ENCODE measurements at places on chromosomes 5 and 9.

DNA sequence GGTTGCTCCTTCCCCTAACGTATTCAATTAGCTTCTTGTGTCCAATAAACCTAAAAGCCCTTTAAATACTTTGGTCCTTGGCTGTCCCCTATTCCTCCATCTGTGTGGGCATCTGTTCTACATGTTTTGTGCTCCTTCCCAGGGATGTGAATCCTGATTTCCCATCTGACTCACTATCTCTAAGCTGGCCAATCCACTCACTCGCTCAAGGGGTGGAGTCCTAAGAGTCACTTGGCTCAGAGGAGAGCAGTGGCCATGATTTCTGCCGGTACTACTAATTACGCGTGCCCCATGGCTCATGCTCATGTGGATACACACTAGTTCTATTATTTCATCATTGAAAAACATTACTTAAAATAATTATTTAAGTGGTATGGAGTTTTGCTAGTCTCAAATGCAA, 89.6 kb downstream of the TAF11L14 start:
- no peak for DNase-seq

DNA sequence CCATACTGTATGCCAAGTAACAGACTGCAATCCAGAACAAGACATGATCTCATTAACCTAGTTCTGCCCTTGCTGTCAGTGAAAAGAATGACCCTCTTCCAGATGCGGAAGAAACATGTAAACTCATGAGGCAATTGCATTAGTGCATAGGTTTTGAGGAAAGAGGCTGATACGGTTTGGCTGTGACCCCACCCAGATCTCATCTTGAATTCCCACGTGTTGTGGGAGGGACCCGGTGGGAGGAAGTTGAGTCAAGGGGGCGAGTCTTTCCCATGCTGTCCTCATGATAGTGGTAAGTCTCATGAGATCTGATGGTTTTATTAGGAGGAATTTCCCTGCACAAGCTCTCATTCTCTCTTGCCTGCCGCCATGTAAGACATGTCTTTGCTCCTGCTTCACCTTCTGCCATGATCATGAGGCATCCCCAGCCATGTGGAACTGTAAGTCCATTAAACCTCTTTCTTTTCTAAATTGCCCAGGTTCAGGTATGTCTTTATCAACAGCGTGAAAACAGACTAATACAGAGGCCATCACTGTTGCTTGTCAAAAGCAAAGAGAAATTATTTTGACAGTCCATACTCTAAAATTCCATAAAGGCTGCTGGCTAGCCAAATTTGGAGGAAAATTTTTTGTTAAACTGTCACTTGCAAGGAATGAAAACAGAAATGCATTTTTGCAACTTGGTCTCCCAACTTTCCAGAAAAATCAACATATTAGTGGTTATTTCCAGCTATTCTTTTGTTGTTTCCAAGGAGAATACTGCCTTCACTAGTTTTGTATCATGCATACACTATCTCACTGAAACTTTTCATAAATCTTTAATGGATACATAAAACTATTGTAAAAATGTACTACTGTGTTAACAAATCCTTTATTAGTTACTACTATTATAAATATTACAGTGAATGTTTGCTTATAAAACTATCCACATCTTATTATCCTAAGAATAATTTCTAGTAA, 3.2 kb upstream of the ARL15 start:
- DNase-seq = no peak

DNA sequence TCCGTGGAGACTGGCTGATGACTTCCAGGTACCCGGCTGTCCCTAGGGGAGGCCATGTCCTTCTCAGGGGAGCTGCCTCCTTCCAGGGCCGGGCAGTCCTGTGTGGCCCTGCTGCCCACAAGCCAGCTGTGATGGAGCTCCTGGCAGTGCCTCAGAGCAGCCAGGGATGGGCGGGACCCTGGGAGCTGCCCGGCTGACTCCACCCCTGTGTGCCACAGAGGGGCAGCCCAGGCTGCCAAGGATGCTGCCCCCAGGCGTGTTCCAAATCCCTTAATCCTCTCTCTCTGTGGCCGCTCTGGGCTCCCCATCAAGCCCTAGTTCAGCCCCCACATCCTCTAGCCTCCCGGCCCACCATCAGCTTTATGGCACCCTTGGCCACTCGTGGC, 7.0 kb upstream of the SCGB3A1 start:
- no peak for DNase-seq

GRCh38 chr5:132025403-132025971, 14.0 kb upstream of the ACSL6 start:
- no peak for DNase-seq

- DNase-seq = no peak
These were observed 130.6 kb upstream of the ADRA1B start for GRCh38 chr5:159785656-159786055.

DNA sequence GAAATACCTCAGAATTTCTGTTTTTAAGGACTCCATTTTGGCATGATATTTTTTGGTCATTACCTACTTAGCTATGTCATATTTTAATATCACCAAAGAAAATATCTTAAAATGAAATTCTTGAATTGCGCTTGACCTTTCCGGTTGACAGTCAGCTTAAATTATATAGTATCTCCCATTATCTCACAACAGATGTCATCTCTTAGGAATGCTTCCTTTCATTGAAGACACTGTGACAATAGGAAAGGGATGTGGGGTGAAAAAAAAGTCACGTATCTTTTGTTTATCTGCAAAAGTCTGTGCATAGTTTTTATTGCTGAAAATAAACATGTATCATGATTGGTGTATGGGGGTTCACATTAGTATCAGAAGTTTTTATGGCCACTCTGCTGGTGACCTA, 105.8 kb downstream of the INVS start:
- DNase-seq = no peak

DNA sequence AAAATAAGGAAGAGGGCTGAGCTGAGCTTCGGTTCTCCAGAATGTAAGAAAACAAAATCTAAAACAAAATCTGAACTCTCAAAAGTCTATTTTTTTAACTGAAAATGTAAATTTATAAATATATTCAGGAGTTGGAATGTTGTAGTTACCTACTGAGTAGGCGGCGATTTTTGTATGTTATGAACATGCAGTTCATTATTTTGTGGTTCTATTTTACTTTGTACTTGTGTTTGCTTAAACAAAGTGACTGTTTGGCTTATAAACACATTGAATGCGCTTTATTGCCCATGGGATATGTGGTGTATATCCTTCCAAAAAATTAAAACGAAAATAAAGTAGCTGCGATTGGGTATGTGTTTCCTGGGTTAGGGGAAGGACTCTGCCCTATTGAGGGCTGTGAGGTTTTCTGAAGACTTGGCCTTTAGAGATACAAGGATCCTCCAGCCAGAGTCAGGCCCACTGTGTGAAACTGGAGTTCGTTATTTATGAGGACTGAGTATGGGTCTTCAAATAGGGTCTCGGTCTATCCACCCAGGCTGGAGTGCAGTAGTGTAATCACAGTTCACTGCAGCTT, 3.8 kb downstream of the EGR1 start:
- DNase-seq = no peak

DNA sequence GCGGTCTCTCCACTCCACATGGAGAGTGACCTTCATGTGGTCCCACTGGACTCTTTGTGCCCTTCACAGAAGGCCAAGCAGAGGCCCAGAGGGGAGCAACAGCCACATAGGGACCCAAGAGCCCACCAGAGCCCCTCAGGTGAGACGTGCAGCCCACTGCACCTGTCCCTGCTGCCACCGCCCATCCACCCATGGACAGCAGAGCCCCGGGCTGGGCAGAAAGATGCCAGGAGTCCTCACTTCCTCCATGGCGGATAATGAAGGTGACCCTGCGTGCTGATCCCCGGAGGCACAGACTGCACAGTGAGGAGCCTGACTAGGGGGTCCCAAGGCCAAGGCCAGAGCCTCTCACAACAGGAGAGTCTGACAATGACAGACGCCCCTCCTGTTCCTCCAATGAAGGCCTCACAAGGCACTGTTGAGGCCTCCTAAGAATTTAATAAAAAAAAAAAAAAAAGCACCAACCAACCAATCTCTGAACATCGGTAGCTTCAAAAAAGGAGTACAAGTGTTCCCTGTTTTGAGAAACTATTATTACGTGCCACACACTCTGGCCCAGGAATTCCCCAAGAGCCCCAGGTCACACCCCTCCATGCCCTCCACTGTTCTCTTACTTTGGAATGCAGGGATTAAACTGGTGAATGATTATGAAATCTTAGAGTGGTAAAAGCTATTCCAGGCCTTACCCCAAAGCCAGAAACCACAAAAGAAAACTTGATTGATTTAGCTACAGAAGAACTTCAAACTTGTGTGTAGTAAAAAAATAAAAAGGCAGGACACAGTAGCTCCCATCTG, 2.8 kb upstream of the PPP1R26 start:
- DNase-seq = no peak

GRCh38 chr5:66223637-66224036, 79.5 kb downstream of the SREK1 start:
- no peak for DNase-seq

- DNase-seq = no peak
These were observed 123.0 kb upstream of the GRIA1 start for GRCh38 chr5:153367466-153367865.

DNA sequence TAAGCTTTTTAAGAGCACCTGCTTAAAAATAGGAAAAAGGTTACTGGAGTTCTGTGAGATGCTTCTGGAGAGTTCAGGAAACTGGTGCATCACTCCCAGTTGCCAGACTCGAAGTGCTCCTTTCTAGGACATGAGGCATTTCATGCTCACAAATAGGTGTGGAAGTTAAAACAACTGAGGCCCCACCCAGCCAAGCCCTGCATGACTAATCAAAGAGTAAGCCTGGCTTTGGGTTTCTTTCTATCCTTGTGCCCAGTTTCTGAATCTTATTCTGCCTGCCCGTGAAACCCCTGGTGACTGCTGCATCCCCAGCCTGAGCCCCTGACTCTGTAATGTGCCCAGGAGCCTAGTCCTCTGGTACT, 7.7 kb downstream of the SPINK9 start:
- no peak for DNase-seq

DNA sequence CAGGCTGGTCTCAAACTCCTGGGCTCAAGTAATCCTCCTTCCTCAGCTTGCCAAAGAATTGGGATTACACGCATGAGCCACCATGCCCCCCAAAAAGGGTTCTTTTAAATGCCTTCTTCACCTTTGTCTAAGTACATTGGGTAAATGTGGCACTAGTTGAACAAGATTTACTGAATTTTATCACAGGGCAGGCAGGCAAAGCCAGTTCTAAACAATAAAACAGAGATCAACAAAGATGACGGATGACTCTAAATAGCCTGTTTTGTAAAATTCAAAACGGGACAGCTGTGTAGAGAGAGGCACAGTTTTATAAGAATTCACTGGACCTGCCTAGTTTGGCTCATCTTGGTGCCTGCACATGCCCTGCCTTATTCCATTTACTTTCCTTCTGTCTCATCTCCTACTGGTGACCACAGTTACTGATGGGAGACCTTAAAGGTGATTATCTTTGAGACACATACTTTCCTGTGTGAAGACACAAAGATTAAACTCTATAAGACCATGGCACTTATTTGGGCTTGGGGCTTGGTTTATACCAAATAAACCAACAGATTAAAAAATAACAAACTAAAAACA, 149.6 kb upstream of the DMRT1 start:
- no peak for DNase-seq

- no peak for DNase-seq
These were observed 20.8 kb downstream of the DNAI1 start for GRCh38 chr9:34479431-34479866.

DNA sequence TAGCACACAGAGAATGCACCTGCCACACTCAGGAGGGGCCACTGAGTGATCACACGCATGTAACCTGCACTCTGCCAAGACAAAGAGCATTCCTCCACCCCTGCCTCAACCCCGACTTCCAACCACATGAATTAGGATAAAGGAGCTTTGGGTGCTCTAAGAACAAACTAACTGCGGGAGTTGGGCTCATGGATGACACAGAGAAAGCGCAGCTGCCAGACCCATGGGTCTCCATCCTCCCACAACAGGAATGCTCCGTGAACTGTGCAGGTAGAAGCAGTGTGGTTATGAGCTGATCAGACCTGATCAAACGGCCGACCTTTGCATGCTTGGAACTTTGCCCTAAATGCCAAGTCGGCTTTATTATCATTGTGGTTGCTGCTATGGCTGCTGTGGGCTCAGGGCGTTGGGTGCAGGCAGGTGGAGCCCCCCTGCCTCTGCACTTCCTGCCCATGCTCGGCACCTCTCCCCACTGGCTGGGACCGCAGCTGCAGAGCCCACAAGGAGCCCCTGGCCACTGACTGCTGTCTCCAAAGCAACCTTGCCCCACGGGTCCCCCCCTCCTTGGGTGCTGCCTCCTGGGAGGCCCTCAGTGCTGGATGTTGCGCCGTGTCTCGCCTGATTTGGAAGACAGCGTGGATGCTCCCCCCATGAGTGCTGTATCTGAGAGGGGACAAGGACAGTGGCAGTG, 2.6 kb upstream of the SLC6A3 start:
- DNase-seq = no peak

DNA sequence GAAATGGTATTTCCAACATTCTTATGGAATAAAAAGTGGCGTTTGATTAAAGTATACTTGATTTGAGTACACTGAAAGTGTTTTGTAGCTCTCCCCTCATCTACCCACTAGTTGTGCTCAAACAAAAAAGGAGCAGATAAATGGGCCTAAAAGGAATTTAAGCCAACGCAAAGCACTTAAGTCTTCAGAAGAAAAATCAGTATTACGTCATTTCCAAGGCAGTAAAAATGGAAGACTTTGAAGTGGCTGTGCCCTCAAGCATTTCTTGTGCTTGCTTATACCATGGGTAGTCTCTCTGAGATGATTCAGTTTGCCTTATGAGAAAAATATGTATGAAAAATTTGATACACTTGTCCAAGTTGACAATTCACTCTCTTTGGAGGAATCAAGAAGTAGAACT, 279.9 kb upstream of the CD180 start:
- no peak for DNase-seq

- no peak for DNase-seq
These were observed 18.1 kb downstream of the TNC start for GRCh38 chr9:115099901-115100300.

GRCh38 chr5:100900142-100900795, 2.8 kb downstream of the ST8SIA4 start:
- no peak for DNase-seq

DNA sequence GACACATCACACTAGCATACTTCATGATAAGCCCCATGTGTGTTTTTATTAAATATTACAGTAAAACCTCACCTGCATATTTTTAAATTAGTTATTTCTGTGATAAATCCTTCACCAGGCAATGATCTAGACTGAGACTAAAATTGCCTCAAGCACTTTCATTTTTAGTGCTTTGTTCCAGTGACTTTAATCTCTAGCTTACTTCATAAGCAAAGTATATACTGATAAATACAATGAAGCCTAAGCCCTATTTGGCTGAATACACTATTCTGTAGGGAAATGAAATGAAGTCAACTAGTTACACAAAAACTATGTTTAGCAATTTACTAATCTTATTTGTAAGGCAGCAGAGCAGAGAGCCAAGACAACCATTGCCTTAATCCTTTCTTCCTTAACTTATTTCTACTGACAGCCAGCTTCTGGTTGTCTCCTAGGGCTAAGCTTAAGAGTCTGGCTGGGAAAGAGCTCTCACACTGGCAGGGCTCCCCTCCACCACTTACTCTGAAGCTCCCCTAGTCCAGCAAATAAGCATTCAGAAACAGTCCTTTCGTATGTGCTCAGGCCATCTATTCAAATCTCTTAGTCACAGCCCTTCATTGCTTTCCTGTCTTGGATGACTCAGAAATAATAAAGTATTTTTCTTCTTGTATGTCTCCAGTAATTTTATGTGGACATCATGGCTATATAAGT, 31.4 kb upstream of the MTAP start:
- DNase-seq = no peak

- DNase-seq = peak; percentile 71
These were observed 27.5 kb downstream of the SREK1 start for GRCh38 chr5:66171349-66172344.

All from B cell (primary cell).